ENCODE measurements at places on chromosomes 7 and 10.

- DNase-seq: no peak
These were observed 31.0 kb upstream of the PWWP2B start for GRCh38 chr10:132366006-132366405.

- no peak for DNase-seq
These were observed 137.3 kb downstream of the ELMO1 start for GRCh38 chr7:37311355-37311754.

DNA sequence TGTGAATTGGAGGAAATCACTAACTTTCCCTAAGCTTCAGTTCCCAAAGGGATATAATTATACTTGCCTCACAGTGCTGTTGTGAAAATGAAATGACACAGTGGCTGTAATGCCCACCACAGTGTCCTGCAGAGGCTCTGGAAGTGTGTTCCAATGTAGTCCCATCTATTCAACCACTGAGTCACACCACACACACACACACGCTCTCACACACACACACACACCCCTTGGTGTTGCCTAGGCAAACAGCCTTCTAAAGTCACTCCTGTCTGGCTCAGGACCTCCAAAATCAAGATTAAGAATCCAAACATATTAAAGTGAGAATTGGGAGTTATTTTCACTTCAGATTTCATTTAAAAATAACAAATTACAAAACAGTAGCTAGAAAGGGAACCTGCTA lies 73.3 kb downstream of the NRCAM start:
- DNase-seq: no peak

GRCh38 chr7:115096262-115096661 lies 174.4 kb downstream of the MDFIC start:
- DNase-seq: no peak

- no peak for DNase-seq
These were observed 12.6 kb downstream of the TWIST1 start for GRCh38 chr7:19104811-19105210.

GRCh38 chr10:93806903-93807302 lies 49.2 kb downstream of the LGI1 start:
- DNase-seq: no peak

DNA sequence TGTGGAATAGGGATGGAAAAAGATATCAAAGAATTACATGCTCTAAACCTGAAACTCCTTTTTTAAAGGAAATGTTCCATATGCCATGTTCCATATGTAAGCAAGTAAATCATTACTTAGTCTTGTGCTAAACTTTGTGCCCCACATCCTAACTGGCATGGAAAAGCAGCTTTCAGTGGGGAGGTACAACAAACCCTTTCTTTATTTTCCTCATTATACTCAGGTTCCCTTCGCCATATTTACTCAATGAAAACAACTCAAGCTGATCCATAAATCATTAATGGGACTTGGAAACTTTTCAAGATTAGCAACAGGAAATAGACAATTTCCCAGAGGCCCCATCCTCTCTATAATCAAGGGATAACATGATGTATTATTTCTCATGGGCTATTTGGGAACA lies 56.0 kb downstream of the GSAP start:
- no peak for DNase-seq

GRCh38 chr10:89209718-89210117 lies 2.6 kb upstream of the CH25H start:
- no peak for DNase-seq

GRCh38 chr10:106705681-106706100 lies 458.8 kb downstream of the SORCS1 start:
- no peak for DNase-seq

DNA sequence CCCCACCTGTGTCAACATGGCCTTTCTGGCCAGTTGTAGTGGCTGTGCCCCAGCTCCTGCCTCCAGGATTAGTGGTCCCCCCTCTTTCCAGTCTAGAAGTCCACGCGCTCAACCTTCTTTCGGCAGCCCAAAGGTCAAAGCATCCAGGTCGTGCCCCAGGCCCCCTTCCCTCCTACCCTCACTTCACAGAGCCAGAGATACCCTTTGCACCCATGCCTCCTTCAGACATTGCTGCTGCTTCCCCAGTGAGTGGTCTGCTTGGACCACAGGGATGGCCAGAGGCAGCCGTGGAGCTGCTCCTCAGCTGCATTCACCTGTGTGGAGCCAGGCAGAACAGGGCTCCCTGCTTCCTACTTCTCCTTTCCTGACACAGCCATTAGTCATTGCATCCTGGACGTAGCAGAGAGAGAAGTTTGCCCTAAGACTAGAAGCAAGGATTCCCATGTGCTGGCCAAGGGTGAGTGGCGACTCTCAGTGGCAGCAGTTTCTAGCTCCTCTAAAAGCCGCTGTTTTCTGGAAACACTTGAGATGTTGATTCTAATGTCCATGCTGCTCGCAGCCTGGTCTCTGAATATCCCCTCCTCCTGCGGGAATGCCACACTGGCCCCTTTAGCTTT lies 243.1 kb upstream of the SHH start:
- DNase-seq: no peak

DNA sequence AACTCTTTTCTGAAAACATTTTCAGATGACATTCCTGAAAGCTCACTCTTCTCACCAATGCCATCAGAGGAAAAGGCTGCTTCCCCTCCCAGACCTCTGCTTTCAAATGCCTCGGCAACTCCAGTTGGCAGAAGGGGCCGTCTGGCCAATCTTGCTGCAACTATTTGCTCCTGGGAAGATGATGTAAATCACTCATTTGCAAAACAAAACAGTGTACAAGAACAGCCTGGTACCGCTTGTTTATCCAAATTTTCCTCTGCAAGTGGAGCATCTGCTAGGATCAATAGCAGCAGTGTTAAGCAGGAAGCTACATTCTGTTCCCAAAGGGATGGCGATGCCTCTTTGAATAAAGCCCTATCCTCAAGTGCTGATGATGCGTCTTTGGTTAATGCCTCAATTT lies 16.5 kb downstream of the ANLN start:
- no peak for DNase-seq

DNA sequence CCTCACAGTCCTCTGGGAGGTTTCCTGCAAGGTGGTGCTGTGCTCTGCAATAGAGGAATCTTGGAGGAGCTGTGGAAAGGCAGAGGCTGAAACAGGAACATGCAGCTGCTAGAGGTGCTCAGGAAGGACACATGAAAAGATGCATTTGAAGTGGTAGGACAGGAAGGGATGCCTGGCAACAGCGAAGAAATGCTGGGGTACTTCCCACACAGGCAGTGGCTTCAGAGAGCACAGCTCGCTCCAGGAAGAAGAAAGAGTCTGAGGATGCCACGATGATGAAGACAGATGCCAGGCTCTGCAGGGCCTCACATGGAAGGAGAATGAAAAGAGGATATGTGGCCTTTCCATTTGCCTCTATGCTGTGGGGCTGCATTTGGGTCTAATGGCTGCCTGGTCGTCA lies 77.0 kb upstream of the TMEM72 start:
- DNase-seq: no peak

DNA sequence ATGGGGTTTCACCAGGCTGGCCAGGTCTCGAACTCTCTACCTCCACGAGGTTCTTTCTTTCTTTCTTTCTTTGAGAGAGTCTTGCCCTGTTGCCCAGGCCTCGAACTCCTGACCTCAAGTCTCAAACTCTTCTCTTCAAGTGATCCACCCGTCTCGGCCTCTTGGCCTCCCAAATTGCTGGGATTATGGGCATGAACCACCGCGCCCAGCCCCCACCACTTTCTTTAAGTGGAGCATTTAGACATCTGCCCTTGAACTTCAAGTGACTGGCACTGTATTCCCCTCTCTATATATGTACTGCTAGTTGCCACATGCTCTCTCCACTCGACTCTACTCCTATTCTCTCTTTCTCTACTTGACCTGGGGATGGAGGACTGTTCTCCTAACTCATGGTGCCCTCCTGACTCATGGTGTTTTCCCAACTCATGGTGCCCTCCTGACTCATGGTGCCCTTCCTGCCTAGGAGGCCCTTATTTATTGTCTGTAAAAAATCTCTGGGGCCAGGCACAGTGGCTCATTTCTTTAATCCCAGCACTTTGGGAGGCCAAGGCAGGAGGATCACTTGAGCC lies 19.3 kb upstream of the ACHE start:
- no peak for DNase-seq

DNA sequence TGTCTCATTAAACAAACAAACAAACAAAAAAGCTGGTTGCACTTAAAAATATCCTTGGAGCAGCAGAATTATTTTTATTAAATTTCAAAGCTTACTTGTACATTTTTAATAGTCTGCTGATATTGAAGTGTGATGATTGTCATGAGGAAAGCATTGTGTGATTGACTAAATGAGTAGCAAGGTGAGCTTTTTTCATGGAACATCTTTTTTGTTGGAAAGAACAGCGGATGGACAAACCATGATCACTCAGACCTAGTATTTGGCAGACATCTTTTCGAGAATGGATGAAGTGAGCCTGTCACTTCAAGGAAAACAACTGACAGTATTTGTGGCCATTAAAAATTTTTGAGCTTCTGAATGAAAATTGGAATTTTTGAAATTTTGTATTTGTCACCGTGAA lies 5.7 kb upstream of the CALML3 start:
- no peak for DNase-seq

DNA sequence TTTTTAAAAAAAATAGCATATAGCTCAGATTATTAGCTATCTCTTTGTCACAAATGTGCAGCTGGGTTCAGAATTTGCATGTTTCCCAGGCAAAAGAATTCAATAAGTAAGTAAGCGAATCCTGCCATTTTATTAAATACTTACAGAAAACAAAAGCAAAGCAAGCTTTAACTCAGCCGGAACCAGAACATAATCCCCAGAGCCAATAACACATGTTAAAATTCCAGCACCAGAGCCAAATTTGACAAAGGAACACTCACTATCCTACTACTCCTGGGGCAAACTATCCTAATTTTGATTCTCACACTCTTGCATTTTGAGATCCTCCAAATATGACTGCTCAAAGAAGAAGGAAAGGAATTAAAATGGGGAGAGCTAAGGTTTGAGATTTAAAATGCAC lies 32.6 kb downstream of the LRRTM3 start:
- DNase-seq: no peak

GRCh38 chr10:115606086-115606485 lies 512.9 kb downstream of the ATRNL1 start:
- DNase-seq: no peak

- DNase-seq: no peak
These were observed 260.8 kb downstream of the DYNC1I1 start for GRCh38 chr7:96033009-96033598.

- no peak for DNase-seq
These were observed 73.1 kb downstream of the BMPR1A start for GRCh38 chr10:86829472-86829871.

DNA sequence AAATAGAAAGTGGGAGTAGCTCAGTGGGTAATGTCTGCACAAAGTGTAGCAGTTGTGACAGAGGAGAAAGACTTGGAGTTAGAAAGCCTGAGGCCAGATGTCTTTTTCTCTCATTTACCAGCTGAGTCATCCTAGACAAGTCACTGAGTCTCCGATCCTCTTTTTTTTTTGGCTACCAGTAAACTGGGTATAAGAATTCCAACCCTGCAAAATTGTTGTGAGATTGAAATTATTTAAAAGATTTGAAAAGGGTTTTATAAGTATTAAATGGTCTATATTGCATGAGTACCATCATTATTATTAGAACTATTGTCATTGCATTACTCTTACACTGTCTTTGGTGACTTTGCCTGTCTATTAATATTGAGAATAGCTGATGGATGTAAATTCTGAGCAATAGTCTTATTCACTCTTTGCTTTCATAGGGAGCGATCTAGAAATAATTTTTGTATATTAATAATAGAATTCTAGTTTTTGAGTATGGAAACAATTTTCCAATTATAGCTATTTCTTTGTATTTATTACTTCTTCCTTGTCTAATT lies 74.0 kb downstream of the ARID5B start:
- DNase-seq: no peak

DNA sequence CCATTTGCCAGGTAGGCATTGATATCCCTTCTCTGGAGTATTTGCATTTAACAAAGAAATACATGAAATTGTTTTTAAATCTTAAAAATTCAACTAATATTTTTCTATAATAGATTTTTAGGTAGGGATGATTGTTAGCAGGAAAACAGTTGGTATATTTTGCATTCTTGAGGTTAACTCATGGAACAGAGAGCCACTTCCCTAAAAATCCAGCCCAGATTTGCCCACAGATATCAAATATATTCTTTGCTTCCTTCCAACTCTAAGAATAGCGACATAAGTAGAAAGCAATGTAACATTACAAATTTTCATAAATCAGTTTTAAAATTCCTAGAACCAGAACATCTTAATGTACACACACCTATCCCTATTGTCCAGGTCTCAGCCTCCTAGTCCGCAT lies 45.0 kb upstream of the ANLN start:
- DNase-seq: no peak

DNA sequence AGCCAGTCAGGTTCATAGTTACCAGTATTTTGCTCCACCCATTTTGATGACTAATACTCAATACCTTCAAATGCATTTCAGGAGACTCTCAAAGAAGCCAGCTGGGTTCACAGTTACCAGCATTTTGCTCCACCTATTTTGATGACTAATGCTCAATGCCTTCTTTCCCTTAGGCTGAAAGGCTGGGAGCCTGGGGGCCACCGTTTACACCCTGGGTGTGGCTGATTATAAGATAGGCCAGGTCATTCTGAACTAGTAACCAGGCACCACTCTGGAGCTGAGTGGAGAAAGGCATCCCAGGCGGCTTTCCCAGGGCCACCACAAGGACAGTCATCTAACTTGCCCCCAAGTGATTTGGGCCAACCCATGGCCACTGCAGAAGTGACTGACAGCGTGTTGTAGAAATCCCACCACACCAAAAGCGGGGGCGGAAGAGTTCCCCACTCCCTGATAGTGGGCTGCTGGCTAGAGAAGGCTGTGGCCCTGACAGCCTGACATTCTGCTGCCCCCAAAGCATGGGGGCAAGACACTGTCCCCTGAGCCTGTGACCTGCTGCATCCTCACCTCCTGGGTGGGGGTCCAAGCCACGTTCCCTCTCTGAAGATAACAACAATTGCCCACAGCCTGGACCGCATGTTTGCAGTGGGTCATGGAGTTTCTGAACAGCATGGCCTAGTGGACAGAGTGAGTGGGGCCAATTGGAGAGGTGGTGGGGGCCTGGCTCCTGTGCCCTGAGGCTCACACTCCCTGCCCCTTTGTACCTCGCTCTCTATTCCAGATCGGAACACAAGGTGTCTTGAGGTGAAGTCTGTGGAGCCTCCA lies 23.0 kb upstream of the ZNF488 start:
- DNase-seq: no peak

GRCh38 chr10:72124989-72125388 lies 36.6 kb upstream of the SPOCK2 start:
- DNase-seq: no peak

GRCh38 chr10:101536800-101537199 lies 51.3 kb downstream of the POLL start:
- no peak for DNase-seq

DNA sequence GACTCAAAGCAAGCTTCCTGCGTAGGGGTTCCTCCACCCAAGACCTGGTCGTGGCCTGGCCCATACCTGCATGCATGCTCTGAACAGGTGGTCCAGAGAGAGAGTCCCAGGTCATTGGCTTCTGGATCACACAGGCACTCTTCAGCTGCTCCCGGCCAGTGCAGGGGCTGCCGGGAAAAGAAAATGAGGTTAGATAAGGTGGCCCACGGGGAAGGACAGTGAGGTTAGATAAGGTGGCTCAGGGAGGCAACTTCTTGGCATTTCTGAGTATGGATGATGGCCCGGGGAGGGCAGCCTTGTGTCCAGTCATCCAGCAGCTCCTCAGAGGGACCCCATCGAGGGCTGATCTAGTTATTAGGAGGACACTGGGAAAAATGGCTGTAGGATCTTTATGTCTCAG lies 87.4 kb downstream of the FRMPD2 start:
- no peak for DNase-seq
